ENCODE measurements at places on chromosomes 6 and 20.
A peak's percentile ranks its signal among the peaks of the same experiment; 100 is the strongest.

DNA sequence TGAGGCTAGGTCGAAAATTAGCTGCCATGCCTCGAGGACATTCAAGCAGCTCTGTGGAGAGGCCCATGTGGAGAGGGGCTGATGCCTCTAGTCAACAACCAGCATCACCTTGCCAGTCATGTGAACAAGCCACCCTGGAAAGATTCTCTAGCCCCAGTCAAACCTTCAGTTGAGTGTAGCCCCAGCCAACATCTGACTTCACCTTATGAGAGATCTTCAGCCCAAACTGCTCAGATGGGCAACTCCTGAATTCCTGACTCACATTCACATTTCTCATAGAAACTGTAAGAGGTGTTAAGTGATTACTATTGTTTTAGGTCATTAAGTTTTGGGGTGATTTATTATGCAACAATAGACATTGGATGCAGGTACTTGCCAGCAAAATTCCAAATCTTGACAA is 44.9 kb downstream of the GJA10 start:
- no peak for DNase-seq

GRCh38 chr6:161228096-161228495 is 45.8 kb downstream of the AGPAT4 start:
- DNase-seq = no peak

DNA sequence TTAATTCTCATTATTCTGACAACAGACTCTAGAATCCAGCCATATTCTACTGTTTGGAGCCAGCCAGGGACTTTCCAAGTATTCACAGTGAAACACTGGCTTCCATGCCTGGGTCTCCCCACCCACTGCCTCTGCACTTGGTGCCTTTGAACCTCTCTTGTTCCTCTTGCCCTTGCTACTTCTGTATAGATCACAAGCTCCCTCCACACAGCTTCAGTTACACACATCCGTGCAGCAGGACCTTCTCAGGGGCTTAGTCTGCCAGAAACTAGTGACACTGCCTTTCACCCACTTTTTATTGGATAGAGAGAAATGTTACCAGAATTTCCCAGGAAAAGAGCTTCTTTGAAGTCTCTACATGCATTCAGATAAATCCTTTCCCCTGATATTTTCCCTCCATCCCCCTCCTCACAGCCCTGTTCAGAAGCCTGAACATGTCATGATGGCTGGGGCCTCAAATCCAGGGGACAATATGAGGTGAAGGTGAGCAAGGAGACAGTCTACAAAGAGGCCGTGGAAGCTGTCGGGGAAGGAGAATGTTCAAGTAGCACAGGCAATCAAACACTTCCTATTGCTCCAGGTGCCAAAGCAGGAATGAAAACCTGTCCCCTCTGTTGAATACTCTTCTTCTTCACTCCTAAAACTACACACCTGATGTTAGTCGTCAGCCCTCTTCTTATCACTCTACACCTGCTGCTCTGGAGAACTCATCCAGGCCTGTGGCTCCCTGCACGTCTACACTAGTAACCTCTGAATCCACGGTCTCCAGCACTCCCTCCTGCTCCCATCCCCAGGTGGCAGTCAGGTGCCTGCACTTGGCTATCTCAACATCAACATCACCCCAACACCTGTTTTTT is 20.2 kb upstream of the HLA-DOA start:
- no peak for DNase-seq

GRCh38 chr6:151847064-151847463 is 39.6 kb downstream of the ESR1 start:
- DNase-seq = no peak

- DNase-seq = no peak
Measured at GRCh38 chr20:45041464-45042337, 59.2 kb downstream of the KCNS1 start.

DNA sequence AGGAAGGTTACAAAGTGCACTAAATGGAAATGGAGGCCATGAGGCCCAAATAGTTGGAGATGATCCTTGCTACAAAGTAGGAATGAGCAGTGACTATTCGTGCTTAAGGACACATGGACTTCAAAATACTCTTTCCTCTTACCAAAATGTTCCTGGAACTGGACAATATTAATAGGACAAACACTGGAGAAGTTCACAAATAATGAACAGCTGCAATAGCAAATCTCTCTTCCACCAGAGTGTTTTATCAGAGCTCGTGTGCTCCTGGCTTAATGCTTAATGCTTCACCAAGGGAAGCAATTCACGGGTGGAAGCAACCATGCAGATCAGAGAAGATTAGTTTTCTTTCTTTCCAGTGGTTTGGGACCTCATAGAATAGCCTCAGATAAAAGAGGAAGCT is 435.4 kb downstream of the BCKDHB start:
- no peak for DNase-seq

- DNase-seq = no peak
Measured at GRCh38 chr6:85920782-85921181, 278.1 kb upstream of the SYNCRIP start.

DNA sequence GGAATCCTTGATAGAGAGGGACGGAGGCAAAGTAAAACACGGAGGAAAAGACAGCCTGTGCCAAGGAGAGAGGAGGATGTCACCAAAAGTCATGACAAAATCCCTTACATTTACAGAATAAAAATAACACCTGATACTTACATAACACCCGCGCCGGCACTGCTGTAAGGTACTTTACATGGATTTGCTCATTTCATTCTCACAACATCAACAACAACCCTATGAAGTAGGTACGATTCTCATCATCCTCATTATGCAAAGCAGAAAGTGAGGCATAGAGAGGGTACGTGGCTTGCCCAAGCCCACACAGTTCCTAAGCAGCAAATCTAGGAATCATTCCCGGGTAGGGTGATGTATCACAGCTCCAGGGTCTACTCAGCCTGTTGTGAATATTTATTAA is 67.6 kb upstream of the NFATC2 start:
- no peak for DNase-seq

DNA sequence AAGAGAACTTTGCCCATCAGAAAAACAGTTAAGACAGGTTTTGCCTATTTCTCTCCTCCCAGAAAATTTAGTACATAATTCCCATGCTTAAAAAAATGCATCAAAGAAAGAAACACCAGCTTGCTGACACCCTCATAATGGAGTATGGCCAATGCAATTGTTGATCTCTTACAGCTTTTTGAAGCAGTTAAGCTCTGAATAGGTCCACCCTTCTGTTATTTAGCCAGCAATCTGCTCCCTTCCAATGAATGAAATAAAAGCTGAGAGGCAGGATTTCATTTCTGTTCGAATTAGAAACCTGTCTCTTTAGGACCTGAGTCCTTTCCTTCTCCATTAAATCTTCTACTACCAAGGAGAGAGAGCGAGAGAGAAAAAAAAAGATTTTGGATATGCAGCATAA is 288.7 kb downstream of the RNF144B start:
- no peak for DNase-seq

DNA sequence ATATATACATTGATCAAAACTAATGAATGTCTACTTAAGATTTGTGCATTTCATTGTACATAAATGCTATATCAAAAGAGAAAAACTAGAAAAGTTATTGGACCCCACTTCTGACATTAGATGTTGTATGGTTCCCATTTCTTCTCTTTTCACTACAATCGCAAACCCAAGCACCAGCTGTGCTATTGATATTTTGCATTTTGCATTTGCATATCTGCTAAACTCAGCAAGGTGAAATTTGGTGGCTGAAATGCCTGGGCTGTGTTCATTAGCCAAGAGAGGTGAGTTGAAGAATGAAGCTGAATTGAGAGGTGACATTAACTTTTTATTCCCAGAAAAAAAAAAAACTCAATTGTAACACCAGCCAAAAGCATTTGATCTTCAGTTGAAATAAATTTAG is 232.1 kb upstream of the TENT5A start:
- DNase-seq = no peak

- no peak for DNase-seq
Measured at GRCh38 chr6:34583861-34584604, 27.9 kb upstream of the SPDEF start.

- DNase-seq = no peak
Measured at GRCh38 chr6:159654483-159655098, 38.5 kb downstream of the SOD2 start.

DNA sequence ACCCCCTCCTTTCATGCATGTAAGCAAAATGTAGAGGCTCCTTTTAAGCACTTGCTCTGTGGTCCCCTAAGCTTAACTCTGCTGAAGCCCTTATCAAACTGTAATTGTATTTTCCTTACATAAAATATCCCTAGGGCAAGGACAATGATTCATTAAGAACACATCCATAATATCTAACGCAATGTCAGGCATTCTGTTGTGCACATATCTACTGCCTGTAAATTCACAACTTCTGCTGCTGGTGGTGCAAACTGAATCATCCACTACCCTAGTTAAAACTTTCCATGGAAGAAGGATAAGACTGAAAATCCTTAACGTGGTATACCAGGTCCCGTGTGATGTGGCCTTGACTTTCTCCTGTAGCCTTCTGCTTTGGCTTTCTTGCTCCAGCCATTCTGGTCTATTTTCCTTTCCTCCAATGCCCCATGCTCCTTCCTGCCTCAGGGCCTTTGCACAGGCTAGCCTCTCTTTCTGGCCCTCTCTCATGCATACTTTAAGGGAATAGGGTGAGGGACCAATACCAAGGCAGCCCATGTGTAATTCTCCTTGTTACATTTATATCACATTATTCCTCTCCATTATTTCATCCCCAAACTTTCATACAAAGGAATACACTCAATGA is 113.6 kb upstream of the ZFP64 start:
- DNase-seq = no peak

DNA sequence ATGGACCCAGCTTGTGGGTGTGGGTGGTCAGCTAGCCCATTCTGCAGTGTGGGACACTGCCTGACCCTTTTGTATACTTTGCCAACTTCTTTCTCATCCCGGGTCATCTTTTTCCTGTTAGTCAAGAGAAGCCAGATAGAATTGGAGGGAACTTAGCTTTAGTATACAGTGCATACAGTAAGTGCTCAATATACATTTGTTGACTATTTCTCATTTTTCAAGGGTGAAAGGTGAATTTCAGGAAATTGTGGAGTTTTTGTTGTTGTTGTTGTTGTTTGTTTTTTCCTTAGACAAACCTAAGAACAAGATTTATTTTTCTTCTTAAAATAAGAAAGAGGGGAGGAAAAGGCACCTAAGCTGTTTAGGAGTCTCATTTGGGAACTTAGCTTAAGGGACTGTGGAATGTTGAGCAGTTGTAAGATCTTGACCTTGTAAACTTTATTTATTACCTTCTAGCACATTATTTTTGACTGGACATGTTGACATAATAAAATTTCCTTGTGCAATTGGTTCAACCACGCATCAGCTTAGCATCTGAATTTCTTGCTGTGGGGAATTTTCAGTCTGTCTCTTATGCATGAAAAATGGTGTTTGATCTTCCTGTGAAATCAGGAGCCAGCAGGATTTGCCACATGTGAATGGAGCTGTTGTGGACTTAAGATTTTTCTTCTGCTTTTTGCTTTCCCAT is 113.6 kb downstream of the ARID1B start:
- DNase-seq = no peak

DNA sequence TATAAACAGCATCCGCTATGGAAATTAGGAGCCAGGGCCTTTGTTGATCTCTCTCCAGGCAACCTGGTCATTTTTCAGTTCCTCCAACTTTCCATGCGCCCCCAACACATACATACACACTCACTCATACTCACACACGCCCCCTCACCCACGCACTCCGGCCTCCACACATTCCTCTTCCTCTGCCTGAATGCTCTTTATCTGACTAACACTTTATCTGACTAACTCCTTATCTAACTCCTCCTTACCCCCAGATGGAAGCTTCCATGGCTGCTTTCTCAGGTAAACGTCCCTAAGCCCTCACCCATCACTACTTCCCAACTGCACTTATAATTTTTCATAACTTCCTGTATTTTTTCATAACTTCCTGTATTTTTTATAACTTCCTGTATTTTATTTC is 17.4 kb downstream of the CASS4 start:
- peak; percentile 18 for DNase-seq

- no peak for DNase-seq
Measured at GRCh38 chr6:160971171-160971570, 20.4 kb upstream of the MAP3K4 start.

GRCh38 chr6:79635232-79635543 is 4.1 kb downstream of the SH3BGRL2 start:
- no peak for DNase-seq

- no peak for DNase-seq
Measured at GRCh38 chr6:131488780-131489179, 84.2 kb upstream of the ARG1 start.

- no peak for DNase-seq
Measured at GRCh38 chr20:20292472-20292871, 75.4 kb upstream of the INSM1 start.

GRCh38 chr20:39600156-39600555 is 638.0 kb downstream of the DHX35 start:
- no peak for DNase-seq

DNA sequence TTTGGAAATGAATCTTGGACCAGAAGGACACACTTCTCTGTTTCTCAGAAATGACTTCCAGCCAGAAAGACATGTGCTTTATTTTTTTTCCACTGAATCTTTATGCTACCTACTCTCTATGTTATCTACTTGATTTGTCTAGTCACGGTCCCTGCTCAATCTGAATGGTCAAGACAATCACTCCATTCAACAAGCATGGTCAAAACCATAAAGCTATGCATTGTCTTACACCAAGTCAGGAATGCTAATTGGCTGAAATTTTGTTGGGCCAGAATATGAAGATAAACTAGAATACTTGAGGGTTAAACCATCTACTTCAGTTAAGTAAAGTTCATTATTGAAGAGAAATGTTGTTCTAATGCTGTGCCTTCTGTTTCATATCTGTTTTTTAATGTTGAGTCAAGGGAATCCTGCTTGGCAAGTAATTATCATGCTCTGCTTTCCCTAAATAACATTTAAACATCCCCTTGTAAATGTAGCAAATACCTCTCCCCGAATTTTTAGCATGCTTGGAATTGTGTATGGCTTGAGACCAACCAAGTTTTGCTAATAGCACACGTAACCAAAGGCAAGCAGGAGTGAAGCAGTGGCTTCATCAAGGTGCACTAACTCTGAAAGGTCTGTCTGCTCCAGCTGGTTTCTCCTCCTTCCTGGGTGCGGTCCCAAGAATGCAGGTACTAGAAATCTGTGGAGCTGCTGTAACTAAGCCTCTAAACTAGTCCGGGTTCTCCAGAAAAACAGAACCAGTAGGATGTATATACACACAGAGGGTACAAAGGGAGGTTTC is 190.3 kb upstream of the CDYL start:
- no peak for DNase-seq

DNA sequence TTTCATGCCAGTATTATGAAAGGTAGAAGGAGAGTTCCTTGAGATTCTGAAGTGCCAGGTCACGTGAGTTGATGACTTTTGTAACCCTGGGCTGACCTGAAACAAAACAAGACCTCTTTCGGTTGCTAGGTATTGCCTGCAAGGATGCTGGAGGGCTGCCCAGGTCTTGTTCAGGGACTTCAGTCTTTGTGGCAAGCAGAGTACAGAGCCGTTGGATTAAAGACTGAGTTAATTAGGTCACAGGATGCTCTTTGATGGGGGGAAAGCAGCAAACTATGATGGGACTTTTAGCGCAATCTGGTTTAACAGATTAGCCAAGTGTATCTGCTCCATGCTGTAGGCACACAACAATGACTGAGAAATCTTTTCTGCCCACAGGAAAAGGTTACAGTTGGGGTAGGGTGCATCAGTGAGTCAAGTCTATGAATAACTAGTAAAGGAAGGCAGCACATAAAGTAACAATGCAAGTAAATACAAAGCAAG is 12.8 kb upstream of the ELOVL5 start:
- DNase-seq = no peak

GRCh38 chr20:49799698-49800097 is 12.9 kb upstream of the SLC9A8 start:
- DNase-seq = no peak

- DNase-seq = no peak
Measured at GRCh38 chr6:159045801-159046200, 1.0 kb upstream of the TAGAP start.

GRCh38 chr6:110882824-110883554 is 8.4 kb downstream of the AMD1 start:
- DNase-seq = no peak

- no peak for DNase-seq
Measured at GRCh38 chr20:15491575-15491974, 1081.7 kb downstream of the KIF16B start.
